RPMI7951 (cell line): ENCODE measurements at places on chromosomes 16 and 17.

DNA sequence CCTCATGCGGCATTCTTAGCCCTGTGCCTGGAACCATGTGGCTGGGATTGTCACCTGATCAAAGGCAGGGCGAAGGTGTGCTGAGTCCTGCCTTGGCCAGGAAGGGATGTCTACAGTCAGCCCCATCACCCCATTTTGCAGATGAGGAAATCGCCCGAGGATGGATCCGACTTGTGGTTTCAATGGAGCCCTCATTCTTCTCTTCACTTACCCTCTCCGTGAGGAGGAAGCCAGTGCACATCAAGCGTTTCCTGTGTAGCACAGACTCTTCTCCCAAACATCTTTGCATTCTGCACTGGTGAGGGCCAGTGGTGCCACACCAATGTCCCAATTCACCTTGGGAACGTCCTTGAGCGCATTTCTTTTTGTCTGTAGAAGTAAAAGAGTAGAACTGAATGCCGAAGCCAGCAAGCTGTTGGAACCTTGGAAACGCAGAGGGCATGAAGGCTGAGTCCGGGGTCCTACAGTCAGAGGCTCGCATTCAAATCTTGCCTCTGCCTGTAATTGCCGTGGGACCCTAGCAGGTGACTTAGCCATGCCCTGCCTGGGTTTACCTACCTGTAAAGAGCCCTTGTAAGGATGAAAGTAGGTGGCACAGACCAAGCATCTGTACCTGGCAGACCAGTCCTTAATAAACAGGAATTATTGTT is 85.4 kb downstream of the IRF8 start:
- no peak for DNase-seq

GRCh38 chr17:22435231-22435974 is 743.1 kb downstream of the KCNJ18 start:
- no peak for DNase-seq

DNA sequence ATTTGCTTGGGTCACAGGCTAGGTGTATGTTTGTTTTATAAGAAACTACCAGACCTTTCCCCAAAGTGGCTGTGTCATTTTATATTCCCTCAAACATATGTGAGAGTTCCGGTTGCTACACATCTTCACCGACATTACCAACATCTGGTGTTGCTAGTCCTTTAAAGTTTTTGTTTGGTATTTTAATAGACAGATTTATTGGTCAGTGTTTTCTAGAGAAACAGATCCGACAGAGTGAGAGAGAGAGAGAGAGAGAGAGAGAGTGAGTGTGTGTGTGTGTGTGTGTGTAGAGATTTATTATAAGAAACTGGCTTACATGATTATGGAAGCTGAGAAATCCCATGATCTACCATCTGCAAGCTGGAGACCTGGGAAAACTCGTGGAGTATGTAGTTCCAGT is 31.0 kb downstream of the LDHD start:
- no peak for DNase-seq

DNA sequence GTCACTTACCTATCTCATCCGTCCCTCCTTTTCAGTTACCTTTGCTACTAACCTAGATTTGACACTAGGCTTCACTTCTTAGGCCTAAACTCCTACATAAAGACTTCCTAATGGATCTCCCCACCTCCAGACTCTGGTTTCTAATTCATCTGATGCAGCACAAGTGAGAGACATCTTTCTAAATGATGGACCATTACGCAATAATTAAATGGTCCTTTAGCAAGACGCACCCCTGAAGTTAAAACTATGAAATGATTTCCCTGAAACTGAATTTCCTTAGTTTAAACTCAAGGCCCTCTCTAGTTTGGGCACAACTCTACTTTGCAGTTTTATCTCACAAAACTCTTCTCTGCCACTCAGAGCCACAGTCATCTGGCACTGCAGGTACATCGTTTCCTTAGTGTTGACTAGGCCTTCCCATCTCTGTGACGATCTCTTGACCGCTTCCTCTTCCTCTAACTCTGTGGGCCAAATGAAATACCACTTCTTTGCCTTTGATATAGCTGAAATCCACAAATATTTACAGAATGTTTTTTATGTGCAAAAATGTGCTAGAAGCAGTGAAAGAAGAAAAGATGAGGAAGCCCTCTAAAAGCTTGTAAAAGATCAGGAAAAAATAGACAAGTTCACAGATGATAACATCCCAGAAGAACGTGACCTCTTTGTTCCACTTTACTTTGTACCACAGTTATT is 3.3 kb downstream of the SYNRG start:
- DNase-seq = no peak
